ENCODE measurements at places on chromosomes 5 and 9. TPM values are rescaled to one million over a fixed set of nuclear protein-coding genes. Genes with fewer than 3 reads are reported as not detected.

Gene ZNF354C
- polyA plus RNA-seq: 1.3 TPM

Gene C9
- polyA plus RNA-seq: not detected

Gene CNTFR
- not detected for polyA plus RNA-seq

Gene HAVCR2
- 8.4 TPM for polyA plus RNA-seq

Gene SLC4A9
- polyA plus RNA-seq: not detected

Gene FAM153A
- polyA plus RNA-seq: 3.2 TPM

Gene OTULINL
- 17.8 TPM for polyA plus RNA-seq

Gene GFI1B
- polyA plus RNA-seq: not detected

Gene ABHD17B
- 16.6 TPM for polyA plus RNA-seq

Gene OR2Y1
- not detected for polyA plus RNA-seq

Data from CD4-positive, alpha-beta memory T cell (primary cell).